Prostate gland (tissue), 2 donors: ENCODE measurements at places on chromosomes 5 and 9. TPM values are rescaled to one million over a fixed set of nuclear protein-coding genes. Genes with fewer than 3 reads are reported as not detected.

Gene RNF183
- total RNA-seq, result 0.57 TPM

- peak; percentile 82 for DNase-seq
Observed at GRCh38 chr9:131422241-131422792, 28.4 kb downstream of the PRRC2B start.

GRCh38 chr5:39970117-39970798 is 545.5 kb upstream of the DAB2 start:
- DNase-seq, result no peak

DNA sequence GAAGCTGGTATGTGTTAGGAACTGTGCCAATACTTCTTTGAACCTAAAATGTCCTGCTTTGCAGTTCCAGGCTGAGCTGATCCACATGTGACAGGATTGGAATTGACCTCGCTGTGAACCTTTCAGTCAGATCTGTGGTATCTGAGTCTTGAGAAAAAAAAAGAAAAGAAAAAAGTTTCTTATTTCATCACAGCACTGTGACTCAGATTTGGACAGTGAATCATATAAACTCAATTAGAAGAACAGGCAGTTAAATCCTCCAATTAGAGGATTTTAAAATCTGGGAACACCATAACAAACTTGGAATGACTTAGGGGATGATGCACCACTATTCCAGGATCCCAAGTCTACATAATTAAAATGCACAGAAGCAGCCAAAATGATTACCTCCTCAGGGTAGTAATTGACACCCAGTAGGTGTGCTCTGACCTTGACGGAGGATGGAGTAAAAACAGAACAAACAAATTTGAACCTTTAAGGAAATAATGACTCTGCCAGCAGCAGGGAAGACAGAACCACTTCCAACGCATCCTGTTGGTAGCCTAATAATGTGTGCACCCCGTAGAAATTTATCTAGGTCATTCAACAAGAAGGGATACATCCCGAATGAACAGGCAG is 57.8 kb upstream of the RAI14 start:
- DNase-seq, result no peak

GRCh38 chr5:30937070-30937469 is 256.4 kb upstream of the CDH6 start:
- DNase-seq, result no peak
